Stimulated activated CD8-positive, alpha-beta memory T cell treated with anti-CD3 and anti-CD28 coated beads, Interleukin-7, amount 100 ng/mL, for 1 hour (primary cell): ENCODE measurements at places on chromosomes 3 and 15.

DNA sequence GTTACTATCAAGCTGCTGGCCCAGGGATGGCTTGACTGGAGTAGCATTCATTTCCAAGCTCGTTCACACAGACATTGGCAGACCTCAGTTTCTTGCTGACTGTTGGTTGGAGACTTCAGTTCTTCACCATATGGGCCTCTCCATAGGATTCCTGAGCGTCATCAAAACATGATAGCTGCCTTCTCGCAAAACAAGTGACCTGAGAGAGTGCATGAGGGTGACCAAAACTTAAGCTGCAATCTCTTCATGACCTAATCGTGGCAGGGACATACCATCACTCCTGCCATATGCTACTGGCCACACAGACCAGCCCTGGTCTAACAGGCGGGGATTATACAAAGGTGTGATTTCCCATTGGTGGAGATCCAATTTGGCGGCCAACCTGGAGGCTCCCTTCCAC lies 46.0 kb upstream of the C3orf22 start:
- no peak for DNase-seq

DNA sequence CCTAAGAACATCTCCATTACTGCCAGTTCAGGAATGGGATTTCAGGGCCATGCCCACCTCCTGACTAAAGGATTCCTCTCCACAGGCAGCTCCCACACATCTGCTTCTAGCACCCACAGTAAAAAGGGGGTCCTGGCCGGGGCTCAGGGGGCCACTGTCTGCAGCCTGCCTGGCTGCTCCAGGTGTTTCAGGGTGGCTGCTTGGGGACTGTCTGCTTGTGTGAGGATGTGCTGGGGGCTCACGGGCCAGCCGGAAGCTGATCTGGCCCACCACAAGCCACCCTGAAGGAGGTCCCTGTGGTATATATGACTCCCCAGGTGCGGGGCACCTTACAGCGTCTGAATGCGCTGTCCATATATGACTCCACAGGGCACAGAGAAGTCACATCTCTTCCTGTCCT lies 135.4 kb downstream of the NSMCE3 start:
- DNase-seq, result no peak

DNA sequence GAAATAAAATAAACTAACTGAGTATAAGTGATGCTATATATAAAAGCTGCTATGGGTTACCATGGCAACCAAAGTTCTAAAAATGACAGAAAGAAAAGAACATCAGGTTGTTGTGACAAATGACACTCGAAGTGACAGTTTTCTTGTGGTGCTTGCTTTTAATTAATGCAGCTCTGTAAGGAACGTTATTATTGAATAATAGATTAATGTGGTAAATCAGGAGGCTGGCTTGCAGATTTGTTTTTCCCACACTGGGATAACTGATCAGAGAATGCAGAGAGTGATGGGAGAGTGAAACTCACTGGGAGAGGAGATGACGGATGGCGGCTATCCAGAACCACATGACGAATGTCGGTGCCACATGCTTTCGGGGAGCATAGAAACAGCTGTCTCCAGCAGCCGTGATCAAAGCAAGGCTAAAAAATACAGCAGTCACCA lies 207.0 kb upstream of the ATP10A start:
- DNase-seq, result no peak

GRCh38 chr3:37853691-37854413 lies 7.8 kb upstream of the CTDSPL start:
- DNase-seq, result no peak
